Nucleus accumbens (tissue), 56 donors: ENCODE measurements at places on chromosomes 16 and 17.

DNA sequence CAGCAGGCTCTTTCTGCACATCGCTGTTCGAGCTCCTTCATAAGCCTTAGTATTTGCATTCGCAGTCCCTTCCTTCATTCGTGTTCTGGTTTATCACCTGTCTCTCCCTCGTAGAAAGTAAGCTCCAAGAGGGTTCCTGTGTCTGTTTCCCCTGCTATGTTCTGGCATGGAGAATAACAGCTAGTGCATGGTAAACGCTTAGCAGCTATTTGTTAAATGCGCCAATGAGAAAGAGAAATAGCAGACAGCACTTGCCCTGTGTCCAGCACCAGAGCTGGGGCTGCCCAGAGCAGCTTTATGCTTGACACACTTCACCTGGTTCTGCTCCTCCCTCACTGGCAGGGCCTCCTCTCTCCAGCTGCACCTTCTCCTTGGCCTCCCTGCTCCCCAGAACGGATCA lies 5.5 kb downstream of the ZNF688 start:
- no peak for DNase-seq

DNA sequence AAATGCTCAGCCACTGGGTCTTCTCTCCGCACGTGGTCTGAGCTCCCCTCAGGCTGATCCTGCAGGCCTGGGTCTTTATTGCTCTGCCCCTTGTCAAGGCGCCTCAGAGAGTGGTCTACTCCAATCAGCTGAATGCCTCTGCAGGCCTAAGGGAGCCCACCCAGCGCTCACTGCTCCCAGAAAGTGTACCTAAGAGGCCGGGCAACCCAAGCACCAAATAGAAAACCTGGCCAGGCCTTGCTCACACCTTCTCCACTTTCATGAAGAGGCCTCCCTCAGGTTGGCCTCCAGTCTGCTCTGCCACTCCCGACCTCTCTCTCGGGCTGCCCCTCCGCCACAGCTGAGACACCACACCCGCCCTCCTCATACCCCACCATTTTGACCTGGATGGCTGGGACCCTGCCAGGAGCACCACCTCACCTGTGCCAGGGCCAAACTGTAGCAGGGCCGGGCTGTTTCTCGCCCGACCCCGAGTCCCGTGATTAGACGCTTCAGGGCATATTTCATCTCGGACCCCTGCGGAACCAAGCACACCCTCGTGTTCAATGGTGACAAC lies 665 bp downstream of the MYBBP1A start:
- DNase-seq = no peak

- DNase-seq = no peak
Observed at GRCh38 chr17:22090263-22090935, 398.1 kb downstream of the KCNJ18 start.

DNA sequence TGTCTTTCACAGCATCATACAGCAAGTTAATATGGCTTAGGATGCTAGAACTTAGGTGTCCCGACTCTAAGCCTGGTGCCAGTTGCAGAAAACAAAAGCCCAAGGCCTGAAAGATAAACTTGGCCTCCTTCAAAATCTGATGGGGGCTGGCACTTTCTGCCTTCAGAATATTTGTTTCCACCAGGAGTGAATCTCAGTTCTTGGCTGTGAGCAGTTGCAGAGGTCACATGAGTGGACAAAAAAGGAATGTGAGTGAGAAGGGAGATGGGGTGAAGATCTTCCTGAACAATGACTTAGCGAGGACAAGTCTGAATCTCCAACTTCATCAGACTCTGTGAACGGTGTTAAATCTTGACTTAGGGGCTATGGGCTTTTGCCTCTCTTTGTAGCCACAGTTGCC lies 46.6 kb downstream of the HOXB1 start:
- DNase-seq = no peak

DNA sequence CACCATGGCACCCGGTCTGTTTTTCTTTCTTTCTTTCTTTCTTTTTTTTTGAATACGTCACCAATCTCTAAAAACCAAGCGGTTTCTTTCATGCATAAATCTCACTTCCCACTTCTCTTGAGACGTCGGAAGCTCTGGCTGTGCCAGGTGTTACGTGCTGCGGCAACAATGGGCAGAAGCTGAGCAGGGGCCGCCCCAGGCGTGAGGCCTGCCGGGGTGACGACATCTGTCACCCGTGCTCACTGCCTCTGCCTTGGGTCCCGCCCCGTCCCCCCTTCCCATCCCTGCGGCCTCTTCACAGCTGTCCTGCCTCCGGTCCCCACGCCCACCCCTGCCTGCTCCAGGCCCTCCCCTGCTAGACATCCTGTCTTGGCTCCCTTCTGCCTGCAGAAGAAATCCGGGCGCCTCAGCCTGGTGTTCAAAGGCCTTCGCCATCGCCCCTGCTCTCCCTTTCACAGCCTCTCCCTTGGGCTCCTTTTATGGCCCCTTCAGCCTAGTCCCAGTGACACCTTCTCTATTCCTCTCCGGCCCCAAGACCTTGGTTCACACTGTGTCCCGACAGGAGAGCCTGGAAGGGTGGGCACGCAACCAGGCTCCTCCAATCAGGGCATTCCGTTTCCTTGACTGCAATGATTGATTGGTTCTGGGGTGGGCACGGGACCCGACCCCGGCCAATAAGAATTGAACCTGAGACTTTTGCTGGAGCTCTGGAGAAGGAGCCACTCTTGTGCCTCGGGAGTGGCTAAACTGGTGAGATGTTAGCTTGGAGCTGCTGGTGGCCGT lies 4.8 kb downstream of the P2RX1 start:
- no peak for DNase-seq

DNA sequence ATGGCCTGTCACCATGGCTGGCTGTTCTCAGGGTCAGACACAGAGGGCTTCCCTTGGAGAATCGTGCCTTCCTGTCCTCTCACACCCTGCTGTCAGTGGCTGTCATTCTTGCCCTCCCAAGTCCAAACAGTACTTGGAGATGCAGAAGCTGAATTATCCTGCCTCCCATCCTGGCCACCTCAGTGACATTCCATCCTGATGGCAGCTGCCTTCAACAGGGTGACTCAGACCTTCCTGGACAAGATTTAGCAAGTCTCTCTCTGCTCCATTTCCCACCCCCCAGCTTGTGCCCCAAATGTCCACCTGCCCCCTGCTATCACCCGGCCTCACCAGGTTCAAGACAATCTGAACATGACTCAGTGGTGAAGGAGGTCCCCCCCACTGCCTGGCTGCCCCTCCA lies 4.8 kb upstream of the KRT36 start:
- no peak for DNase-seq

- no peak for DNase-seq
Observed at GRCh38 chr17:62628831-62629555, 1.5 kb downstream of the MRC2 start.

DNA sequence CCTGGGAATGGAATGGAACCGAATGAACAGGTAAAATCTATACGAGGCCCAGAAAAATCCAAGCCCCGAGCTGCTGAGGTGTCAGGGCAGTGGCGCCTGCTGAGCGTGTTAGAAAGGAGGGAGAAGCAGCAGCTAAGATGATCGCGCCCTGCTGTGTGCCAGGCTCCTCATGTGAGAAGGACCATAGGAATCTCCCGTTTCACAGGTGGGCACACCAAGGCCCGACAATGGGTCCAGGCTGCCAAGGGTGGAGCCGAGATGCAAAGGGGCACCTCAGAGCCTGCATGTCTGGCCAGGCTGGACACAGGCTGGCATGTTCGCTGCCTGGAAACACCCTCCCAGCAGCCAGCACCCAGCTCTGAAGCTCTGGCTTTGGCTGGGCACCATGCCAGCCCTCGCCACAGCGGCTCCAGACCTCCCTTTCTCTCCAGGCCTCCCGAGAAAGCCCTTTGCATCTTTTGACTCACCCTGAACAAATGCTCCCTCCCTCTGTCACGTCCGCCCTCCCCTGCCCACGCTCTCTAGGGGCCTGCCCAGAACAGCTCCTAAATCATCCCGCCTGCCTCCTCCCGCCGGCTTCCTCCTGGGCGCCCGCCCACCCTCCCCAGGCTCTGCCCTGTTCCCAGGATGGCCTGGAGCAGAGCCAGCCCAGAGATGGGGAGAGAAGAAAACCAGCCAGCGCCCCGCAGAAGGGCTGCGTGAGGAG lies 217.8 kb upstream of the GSE1 start:
- peak; percentile 43 for DNase-seq

DNA sequence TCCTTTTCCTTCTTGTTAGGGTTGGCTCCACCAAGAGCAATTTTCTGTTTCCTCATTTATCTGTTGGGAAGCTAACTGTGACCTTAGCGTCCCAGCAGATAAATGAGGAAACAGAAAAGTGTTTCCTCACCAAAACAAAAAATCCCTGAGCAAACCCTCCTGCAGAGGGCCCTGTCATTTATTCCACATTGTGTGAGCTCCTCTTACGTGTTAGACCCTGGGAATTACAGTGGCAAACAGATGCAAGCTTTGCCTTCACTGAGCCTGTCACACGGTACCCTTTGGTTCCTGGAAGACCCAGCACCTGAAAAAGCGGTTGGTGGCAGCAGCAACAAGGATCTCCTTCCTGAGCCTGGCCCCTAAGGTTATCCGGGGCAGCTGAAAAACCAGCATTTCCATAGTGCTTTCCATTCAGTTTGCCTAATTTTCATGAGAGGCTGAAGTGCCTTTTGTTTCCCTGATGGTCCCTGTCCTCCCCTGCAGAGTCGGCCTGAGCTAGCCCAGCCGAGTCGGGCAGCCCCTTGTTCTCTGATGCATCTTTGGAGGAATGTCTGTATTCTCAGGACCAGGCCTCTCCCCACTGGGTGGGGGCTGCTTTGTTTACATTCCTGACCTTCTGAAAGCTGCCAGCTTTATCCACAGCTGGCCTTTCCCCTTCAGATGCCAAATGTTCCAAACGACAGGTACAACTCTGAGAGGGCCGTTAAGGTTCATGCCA lies 34.7 kb downstream of the YPEL2 start:
- no peak for DNase-seq

- DNase-seq = no peak
Observed at GRCh38 chr16:1450218-1450617, 5.9 kb upstream of the CCDC154 start.

- DNase-seq = no peak
Observed at GRCh38 chr16:86529160-86529559, 18.8 kb downstream of the FOXF1 start.

DNA sequence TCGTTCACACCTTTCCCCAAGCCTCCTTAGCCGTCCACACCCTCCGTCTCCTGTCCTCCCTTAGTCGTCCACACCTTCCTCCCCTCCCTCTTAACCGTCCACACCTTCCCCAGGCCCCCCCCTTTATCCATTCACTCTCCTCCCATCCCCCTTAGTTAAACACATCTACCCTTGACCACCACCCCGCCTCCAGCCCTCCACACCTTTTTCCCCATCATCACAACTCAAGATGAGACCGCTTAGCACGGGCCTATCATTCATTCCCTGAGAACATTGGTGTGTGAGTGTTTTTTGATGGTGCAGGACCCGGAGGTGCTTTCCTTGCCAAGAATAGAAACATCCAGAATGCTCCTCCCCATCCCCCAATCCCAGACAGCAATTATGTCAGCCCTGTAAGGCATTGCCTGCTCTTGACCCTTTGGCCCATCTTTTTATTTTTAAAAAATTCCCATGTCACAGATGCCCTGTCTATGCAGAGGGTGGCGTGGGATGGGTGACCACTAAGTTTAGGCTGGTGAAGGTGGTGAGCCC lies 1.4 kb downstream of the TENT4B start:
- no peak for DNase-seq

DNA sequence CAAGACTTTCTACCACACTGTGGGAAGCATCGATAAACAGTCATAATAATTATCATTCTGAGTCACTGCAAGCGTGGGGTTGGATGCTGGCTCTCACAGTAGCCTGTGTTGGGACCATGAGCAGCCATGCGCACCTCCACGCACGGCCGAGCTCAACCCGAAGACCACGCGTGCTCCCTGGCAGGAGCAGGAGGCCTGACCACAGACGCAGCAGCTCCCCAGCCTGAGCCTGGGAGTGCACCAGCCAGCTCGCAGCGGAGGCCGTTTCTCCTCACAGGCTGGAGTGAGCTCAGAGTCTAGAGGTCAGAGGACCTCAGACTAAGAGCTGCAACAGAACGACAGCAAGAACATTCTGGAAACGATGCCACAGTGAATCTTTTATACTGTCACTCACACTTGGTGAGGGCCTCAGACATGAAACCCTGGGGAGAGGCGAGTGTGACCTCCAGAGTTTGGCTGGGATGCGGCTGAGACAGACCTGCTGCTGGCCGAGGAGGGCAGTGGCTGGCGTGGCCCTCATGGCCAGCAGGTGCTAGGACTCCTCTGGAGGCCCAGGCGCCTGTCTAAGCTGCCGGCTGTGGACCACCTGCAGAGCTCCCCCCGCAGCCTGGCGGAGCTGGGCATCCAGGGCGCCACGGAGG lies 6.0 kb downstream of the NDUFAF8 start:
- DNase-seq = no peak
